Hippocampal formation (tissue), 2 donors: ENCODE measurements at places on chromosomes 5 and 9.

DNA sequence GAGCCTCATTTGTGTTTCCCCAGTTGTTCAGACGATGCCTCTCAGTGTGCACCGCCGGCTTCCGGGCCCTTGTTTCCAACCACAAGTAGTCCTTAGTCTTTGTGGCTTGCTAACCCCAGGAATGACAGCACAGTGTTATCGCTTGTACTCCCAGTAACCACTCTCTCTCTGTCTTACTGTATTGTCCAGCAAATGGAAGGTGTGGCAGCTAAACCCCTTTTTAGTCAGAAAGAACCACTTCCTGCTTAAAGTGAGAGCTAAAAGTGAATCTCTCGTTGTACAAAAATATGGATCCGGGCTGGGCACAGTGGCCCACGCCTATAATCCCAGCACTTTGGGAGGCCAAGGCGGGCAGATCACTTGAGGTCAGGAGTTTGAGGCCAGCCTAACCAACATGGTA is 61.3 kb downstream of the ENC1 start:
- no peak for DNase-seq

- DNase-seq = no peak
Observed at GRCh38 chr9:127755061-127756060, 20.3 kb upstream of the TOR2A start.

DNA sequence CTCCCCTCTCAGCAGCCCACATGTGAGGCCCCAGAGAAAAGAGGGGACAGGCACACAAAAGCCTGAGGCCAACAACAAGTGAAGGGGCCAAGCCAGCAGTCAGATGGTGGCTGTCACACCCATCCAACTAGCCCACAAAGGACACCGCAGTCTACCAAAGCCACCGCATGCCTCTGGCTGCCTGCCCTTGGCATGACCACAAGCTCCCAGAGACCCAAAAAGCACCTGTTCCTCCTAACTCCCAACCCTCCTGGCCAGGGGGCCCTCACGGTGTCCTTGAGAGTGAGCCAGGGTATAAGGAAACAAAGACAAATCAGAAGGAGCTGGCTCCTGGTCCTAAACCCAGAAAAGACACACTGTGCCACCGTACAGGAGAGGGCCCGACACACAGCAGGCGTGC is 77.8 kb upstream of the LRRTM2 start:
- peak; percentile 59 for DNase-seq

DNA sequence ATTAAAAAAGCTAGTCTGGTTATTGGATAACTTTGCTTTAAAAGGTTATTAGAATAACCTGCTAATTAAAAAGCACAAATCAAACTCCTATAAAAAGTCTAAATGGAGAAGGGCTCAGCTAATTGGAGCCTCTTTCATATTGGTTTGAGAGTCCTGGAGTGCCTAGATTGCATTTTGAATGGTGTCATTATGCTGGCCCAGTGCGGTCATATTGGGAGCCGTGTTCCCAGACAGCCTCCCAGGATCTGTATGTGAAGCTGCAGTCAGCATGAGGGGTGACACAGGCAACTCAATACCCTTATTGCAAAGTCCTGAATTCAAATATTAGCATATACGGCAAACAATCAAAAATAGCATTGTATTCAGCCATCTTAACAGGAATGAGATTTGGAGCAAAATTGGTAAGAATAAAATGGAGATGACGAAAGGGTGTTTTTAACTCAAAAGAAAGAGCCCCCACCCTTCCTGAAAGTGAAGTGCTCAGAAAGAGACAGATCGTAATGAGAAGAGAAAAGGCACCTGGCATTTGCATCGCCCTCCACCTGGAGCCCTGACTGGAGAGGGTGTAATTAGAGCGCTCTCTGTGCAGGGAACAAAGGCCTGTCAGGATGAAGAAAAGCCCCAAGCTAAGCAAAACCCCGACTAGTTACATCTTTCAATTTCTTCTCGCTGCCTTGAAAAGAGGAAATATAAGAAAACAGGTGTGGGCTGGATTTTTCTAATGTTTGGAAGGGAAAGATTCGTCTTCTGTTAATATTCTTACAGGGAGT is 621.0 kb upstream of the ADAMTS16 start:
- DNase-seq = no peak

DNA sequence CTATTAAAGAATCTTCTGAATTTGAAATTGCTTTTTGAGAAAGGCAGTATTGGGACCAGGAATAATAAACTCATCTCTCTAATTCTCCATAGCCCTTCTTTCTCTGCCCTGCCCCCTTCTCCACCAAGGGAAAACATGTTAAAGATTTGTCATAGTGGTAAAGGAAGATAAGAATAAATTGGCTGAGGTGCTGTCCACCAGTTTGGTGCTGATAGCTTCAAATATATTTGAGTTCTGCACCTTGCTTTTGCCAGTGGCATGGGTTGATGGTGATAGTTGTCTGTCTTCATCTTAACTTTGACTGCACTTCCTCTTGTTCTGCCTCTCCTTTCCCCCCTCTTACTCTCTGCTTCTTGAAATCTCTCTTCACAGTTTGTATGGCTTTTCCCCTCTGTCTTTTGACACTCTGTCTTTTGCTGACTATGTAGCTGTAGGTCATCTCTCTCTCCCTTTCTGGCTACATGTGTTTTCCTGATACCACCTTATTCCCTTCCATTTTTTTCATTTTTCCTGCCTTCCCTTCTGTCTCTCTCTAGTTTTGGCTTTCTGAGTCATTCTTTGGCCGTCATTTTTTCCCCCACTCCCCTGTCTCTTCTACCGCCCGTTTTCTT is 56.6 kb downstream of the NDUFS4 start:
- DNase-seq = no peak

- DNase-seq = no peak
Observed at GRCh38 chr9:76454311-76454710, 4.7 kb upstream of the GCNT1 start.

GRCh38 chr5:80540691-80541090 is 29.4 kb downstream of the ANKRD34B start:
- DNase-seq = no peak

DNA sequence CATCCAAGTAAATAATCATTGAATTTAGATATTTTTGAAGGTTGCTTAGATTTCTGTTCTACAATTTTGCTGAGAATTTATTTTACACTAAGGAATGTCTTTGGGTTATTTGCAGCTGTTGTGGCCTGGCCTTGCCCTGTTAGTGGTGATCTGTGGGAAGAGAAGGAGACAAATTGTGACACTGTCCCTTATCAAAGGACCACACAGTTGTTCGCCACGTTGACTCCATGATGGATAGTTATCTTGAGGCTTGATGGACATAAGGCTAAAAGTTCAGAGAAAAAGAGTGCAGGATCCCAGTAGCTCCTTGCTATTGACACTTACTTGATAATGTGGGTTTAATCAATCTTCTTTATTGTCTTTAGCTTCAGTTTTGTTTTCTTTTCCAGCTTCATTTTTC is 186.6 kb upstream of the MEF2C start:
- DNase-seq = no peak

- no peak for DNase-seq
Observed at GRCh38 chr9:1513105-1513504, 462.9 kb downstream of the DMRT2 start.

GRCh38 chr5:160036243-160036642 is 27.3 kb downstream of the TTC1 start:
- DNase-seq = no peak

DNA sequence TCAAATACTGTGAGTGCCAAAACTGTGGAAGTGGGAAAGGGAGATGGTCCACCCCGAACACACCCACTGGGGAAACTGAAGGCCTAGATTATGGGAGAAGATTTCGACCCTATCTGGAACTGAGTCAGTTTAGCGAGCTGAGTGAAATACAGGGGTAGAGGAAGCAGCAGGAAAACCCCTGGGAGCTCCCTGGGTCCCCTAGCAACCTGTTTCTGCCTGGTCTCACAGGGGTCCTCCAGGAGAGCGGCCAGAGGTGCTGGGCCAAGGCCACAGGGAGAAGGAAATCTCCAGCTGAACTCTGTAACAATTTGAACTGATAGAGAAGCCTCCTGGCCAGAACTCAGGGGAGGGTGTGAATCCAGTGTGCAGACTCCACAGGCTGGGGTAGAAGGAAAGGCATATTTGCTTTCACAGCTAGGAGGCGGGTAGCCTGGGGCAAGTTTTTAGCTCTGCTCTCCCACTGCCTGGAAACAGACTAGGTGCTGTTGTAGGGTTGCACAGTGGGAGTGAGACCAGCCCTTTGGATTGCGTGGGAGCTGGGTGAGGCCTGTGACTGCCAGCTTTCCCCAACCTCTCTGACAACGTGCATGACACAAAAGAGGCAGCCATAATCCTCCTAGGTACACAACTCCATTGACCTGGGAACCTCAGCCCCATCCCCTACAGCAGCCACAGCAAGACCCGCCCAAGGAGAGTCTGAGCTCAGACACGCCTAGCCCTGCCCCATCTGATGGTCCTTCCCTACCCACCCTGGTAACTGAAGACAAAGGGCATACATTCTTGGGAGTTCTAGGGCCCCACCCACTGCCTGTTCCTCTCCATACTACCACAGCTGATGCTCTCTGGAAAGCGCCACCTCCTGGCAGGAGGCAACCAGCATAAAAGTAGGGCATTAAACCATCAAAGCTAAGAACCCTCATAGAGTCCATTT is 78.8 kb upstream of the GPBP1 start:
- no peak for DNase-seq

DNA sequence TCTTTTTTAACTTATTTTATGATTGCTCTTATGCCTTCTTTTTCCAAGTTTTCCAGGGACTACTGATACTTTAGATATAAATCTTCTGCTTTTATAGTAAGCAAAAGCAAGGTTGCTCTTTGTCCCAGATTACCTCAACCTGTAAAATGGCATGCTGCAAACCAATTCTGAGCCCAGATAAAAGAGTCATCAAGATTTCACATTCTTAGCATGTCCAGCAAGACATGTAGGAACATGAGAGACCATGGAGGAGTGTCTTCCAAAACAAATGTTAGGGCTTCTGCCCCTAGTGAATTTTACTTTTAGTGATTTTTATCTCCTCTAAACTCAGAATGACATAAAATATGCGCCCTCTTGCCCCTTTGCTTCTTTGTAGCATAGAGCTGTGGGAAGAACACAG is 7.0 kb upstream of the CDC20B start:
- DNase-seq = no peak

DNA sequence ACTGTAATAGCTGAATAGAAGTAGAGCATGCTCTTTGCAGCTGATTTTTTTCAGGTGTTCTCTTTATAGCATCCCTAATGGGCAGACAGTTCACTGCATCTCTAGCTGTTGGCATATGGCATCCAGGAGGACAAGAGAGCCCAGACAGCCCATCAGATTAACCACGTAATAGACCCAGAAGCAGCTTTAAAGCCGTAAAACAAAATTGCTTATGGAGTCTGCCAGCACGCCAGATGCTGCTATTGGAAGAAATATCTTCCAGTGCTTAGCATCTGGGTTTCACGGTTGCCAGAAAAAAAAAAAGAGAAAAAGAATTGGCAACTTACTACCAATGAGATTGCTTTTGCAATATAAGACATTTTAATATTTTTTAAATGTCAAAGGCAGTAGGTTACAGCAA is 869.4 kb upstream of the NUDT12 start:
- DNase-seq = no peak

DNA sequence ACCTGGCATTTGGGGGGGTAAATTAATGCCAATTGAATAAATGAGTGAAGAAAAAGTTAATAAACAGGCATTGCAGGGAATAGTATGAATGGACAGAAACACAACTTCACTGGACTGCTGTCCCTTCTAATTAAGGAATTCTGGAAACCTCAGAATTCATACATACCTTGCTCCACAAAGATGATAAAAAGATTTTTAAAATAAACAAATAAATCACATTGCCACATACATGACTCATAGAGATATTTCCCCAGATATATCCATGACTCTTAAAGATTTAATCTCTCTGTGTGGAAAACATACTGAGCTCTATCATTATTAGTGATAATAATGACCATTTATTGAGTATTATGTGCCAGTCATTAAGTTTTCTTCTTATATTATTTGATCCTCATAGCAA is 469.0 kb upstream of the MEF2C start:
- no peak for DNase-seq

DNA sequence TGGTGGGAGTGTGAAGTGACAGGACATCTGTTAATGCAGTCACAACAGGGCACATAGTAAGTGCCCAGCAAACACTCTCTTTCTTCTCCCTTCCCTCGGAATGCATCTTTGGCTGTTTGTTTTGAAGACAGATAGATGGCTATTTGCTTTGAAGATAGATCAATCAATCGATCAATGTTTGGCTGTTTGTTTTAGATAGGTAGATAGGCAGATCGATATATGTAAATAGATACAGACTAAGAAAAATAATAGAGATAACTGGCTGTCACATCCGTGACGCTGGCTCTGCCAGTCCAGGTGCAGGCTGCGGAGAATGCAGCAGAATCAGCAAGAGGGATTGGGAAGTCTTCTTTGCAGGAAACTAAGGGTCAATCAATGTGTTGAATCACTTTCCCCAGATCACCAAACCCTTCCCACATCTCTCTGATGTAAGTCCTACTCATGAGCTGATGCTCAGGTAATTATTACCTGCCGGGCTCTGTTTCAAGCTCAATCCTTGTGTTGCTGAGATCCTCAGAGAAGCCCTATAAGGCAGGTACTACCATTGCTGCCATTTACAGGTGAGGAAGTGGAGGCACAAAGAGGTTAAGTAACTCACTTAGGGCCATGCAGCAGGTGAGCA is 60.8 kb downstream of the ERGIC1 start:
- DNase-seq = no peak

DNA sequence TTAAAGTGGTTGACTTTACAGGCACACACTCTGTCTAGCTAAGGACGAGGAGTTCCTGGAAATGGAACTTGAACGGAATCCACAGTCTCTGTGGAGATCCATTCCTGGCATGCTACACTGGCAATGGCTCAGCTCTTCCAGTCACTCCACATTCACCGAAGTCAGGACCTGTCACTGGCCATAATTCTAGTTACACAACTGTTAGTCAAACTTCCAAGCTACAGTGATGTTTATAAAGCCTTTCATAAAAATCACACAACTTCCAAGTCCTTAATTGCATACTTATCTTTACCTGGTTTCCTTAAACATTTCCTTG is 15.7 kb downstream of the CDC14B start:
- no peak for DNase-seq

DNA sequence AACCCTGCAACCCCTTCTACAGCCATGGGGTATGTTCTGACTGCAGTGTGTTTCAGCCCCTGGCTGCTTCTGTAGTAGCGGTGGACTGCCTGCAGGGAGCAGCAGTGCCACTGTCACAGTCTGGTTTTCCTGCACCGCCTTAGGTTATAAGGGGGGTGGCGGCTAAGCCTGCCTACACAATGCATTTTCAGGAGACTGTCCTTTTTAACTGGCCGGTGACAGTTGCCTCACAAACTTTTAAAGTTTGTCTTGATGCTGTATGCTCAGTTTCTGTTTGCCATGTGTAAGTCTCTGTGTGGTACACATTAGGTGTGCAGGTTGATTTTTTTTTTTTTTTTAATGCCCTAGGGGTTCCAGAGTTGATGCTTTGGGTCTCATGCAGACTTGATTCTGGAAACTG is 53.0 kb downstream of the NUP214 start:
- peak; percentile 54 for DNase-seq

DNA sequence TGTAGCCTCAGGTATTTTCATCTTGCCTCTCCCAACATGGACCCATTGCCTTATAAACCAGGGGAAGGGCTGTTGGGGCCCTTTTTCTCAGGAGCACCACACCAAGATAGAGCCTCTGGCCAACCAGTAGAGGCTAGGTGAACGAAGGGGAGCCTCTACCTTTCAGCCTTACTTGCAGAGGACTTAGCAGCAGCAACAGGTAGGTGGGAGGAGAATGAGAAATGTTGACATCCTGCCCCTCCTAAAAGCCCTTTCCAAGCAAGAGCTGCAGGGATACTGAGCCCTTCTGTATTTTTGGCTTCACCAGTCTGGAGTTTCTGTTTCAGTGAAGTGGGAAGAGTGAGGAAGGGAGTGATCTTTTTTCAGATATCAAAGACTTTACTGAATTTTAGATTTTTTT is 77.4 kb downstream of the MTREX start:
- DNase-seq = no peak

GRCh38 chr5:179297026-179297425 is 48.2 kb downstream of the ADAMTS2 start:
- DNase-seq = no peak
